Stimulated activated CD8-positive, alpha-beta memory T cell treated with anti-CD3 and anti-CD28 coated beads, Interleukin-15, amount 100 ng/mL, for 4 hours (primary cell): ENCODE measurements at places on chromosomes 5 and 9.

- no peak for DNase-seq
Measured at GRCh38 chr9:83036043-83036442, 26.9 kb downstream of the RASEF start.

DNA sequence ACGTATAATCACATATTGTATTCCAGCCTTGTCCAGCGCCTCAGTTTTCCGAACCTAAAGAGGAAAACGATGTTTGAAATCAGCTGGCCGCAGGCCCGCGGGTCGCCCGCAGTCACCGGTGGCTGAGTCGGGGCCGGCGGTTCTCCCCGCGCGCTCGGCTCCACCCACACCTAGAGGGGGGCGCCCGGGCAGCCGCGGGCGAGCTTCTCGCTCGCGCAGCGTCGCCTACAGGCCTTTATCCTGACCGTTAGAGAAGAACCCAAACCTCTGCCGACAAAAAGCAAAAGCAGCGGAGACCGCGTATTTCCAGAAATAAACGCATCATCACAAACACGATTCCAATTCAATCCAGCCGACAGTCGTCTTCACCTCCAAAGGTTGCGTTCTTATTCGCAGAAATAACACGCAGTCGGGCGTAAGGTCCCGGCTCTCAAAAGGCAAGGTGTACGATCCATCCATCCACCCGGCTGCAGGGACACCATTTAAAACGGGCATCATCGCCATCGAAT lies 725 bp upstream of the NIPBL start:
- DNase-seq = peak; percentile 59

DNA sequence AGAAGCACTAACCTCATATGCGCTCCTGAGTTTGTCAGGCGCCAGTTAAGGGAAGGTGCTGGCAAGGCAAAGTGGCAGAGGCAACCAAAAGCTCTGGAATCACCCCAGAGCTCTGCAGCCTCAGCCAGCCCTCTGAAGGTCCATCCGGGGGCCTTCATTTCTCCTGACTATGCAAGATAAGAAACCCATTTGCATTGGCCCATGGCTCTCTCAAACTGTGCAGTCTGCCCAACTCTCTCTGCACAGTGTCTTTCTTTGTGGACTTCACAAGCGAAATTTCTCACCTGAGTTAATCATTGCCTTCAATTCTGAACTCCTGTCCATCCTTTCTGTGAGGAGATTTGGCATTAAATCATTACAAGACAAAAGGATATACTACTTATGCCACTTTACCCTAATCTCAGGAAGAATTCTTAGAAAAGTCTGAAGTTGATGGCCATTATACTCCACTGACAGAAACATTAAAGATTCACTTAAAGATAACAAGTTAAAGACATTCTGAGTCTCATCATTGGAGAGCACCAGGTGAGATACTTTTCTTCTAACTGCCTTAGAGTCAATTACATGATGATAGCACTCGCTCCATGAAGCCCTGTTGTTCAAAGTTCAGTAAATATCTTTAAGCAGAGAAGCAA lies 235.6 kb downstream of the SPOCK1 start:
- no peak for DNase-seq

DNA sequence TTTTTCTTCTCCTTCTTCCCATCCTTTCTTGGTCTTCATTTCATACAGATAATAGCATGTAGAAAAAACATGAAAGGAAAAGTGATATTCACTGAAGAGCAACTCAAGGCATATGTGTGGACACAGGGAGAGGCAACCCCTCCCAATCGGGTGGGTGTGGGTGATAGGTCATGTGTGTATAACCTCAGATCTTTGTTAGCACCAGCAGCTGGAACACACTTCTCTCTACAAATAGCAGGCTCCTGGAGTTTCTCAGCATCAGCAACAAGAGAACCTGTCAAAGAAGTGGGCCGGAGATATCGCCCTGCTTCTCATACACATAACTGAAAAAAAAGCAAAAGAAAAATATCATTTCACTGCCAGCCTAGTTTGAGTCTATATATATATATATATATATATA lies 426.4 kb downstream of the DTWD2 start:
- DNase-seq = no peak

GRCh38 chr9:131276094-131276888 lies at the start of gene FAM78A:
FAM78A (minus strand) TSS chr9:131276510; CDS start chr9:131276179, 331 bp downstream.
- DNase-seq = no peak

DNA sequence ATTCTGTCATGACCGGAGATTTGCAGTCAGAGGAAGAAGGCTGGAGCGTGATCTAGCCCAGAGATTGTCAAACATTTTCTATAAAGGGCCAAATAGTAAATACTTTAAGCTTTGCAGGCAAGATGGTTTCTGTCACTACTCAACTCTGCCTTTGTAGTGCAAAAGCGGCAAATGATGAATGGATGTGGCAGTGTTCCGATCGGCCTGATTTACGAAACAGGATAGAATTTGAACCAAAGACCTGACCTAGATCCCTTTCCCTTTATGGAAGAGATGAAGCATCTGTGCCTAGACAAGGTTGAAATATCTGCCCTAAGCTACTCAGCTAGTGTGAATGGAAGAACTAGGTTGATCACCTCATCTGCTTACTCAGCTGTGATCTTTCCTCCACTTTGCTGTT lies 209.5 kb downstream of the YTHDC2 start:
- no peak for DNase-seq

DNA sequence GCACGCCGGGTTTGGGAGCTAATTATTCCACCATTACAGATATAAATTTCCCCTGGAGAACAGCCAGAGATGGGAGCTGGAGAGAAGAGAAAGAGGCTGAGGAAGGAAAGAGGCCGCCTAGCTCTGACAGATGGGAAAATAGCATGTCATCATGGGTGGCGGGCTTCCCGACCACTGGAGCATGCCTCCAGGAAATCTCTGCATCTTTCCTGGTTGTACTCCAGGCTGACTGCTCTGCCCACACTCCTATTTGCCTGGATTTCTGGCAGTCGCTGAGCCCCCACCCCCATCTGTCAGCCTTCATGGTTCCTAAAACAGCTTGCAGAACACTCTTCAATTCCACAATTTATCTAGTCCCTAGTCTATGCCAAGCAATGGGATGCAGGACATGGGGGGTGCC lies 14.3 kb upstream of the GABRP start:
- no peak for DNase-seq

- DNase-seq = peak; percentile 20
Measured at GRCh38 chr5:141605523-141606277, 13.1 kb downstream of the DIAPH1 start.

- no peak for DNase-seq
Measured at GRCh38 chr9:129446828-129447550, 173.9 kb downstream of the C9orf50 start.

DNA sequence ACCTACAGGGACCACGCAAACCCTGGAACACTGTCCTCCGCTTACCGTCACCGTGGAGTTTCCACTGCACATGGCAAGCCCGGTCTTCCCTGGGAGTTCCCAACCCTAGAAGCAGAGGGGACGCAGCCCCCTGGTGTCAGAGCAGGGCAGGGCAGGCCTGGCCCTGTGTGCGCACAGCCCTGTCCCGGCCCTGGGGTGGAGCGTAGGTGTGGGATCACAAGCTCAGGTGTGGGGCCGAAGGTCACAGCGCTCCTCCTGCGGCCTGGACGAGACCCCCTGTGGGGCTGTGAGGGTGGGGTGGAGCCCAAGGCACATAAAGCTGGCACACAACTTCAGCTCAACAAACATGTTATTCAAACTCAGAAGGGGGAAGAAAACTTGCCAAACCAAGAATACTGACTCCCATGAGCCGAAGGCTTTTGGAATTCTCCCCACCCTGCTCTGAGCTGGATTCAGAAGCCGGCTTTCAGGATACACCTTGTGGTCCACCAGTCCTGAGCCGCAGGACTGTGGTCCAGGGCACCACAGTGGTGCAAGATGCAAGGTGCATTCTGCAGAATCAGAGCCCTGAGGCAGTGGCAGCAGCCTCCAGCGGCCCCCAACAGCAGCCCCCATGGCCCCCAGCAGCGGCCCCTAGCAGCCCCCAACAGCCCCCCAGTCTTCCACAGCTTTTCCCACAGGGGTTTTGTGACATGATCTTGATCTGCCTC lies 11.8 kb upstream of the EXOC3 start:
- no peak for DNase-seq

DNA sequence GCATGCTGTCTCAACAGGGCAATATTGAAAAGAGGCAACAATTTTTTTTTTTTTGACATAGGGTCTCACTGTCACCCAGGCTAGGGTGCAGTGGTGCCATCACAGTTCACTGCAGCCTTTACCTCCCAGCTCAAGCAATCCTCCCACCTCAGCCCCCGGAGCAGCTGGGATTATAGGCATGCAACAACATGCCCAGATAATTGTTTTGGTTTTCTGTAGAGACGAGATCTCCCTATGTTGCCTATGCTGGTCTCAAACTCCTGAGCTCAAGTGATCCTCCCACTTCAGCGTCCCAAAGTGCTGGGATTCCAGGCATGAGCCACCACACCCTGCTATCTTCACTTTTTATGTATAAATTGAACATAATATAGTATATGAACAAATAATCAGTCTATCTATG lies 47.6 kb downstream of the PRELID2 start:
- DNase-seq = no peak

DNA sequence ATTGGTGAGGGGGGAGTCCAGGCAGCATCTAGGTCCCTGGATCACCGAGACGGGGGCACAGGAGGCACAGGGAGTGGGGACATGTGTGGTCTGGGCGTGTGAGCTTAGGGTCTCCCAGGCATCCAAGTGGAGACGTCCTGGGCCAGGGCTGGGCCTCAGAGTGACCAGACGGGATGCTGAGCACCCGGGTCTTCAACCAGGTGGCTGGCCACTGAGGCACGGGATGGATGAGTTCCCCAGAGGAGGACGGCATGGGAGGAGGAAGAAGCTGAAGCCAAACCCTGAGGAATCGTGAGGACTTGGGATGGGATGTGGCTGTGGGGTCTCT lies 88.0 kb downstream of the LMX1B start:
- no peak for DNase-seq

GRCh38 chr5:160922311-160922710 lies 70.3 kb upstream of the ATP10B start:
- DNase-seq = no peak

DNA sequence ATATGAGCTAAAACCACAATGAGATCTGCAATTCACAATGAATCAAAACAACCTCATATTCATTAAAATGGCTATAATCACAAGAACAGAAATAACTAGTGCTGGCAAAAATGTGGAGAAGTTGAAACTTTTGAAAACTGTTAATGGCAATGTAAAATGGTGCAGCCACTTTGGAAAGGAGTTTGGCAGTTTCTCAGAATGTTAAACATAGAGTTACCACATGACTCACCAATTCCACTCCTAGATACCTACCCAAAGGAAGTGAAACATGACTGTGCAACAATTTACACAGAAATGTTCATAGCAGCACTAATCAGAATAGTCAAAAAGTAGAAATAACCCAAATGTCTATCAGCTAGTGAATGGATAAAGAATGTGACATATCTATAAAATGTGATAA lies 862.2 kb downstream of the DTWD2 start:
- DNase-seq = no peak

- DNase-seq = no peak
Measured at GRCh38 chr9:112858625-112859147, 32.0 kb downstream of the SLC46A2 start.

DNA sequence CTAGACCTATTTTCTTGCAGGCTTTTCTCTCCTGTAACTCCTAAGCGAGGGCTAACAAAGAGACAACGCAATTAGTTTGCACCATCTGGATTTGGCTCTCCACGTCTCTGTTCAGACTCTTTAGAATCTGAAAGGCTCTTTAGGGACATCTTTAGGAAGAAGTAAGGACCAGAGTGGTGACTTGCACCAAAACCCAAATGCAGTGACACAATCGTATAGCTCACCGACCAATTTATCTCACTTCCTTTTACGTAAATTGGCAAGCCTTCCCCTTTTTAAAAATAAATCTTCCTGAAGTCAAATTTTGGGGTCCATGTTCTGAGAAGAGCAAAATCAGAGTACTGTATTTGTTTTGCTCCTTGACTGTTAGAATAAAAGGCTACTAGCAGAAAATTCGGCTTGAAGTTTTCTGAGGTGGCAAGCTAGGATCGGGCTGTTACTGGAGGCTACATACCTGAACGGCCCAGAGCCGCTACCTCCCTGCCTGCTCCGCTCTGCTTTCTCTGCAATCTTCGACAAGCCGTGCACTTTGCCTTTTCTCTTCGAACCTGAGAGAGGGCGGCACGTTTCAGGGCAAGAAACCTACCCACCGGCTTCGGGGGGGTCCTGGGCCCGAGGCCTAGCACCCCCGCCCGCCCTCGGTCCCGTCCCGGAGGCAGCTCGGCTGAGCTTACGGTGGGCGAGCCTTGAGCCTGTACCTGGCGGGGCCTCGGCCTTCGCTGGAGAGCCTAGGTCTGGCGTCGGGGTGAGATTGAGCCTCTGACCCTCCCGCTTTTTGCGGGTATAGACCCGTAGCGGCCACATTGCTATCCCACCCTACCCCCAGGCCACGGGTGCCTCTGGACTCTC lies 537 bp downstream of the MEIKIN start:
- DNase-seq = no peak

DNA sequence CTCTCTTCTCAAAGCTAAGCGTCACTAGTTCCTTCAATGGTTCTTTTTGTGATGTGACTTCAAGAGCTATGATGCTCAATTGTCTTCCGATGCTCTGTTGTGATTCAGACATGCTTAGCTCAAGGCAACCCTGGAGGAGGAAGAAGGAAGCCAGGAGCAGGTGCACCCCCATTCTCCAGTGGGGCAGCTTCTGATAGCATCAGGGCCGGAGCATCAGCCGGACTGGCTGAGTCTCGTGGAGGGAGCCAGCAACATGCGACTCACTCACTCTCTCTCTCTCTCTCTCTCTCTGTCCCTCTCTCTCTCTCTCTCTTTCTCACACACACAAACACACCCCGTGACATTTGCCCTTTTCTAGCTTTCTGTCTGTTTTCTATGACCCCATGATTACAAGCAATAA lies 140.2 kb downstream of the HSD17B3 start:
- DNase-seq = no peak

- DNase-seq = no peak
Measured at GRCh38 chr5:181168595-181169118, 21.3 kb downstream of the OR2V2 start.

- DNase-seq = no peak
Measured at GRCh38 chr5:83470526-83471404, 779 bp upstream of the VCAN start.

GRCh38 chr5:95022967-95023695 lies 261.8 kb downstream of the MCTP1 start:
- no peak for DNase-seq

DNA sequence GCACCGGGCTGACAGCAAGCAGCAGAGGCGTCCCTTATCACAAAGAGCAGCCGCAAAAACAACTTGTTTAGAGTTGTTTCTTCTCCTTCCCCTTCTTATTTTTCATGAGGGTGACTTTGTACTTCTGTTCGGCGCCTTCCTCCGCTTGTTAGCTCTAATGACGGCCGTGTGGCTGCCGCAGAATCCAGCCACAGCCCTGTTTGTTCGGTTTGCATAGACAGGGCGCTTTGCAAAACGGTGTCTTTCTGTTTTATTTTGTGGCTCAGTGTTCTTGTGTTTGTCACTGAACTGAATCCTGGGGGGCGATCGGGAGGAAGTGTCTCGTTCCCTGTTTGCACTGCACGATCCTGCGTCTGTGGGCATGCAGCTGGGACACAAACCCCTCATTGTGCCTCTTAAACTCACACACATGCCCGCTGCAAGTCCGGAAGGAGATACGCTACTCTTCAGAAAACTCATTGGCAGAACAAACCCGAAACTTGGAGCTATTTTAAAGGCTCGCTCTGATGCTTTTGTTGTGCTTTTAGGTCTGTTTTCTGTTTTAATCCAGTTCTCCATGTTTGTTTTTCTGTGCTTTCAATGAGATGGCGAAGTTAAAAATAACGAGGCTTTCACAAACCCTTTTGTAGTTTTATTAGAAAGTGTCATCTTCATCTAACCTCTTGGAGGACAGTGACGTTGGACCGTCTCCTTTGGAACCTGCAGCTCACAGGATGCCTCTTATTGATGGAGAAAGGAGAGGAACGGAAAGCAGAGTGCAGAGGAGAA lies 213.9 kb downstream of the IRX2 start:
- no peak for DNase-seq
